ENCODE measurements at places on chromosomes 16 and 17. TPM values are rescaled to one million over a fixed set of nuclear protein-coding genes. Genes with fewer than 3 reads are reported as not detected.

GRCh38 chr16:55941552-55941951, 66.4 kb upstream of the CES5A start:
- DNase-seq: no peak

DNA sequence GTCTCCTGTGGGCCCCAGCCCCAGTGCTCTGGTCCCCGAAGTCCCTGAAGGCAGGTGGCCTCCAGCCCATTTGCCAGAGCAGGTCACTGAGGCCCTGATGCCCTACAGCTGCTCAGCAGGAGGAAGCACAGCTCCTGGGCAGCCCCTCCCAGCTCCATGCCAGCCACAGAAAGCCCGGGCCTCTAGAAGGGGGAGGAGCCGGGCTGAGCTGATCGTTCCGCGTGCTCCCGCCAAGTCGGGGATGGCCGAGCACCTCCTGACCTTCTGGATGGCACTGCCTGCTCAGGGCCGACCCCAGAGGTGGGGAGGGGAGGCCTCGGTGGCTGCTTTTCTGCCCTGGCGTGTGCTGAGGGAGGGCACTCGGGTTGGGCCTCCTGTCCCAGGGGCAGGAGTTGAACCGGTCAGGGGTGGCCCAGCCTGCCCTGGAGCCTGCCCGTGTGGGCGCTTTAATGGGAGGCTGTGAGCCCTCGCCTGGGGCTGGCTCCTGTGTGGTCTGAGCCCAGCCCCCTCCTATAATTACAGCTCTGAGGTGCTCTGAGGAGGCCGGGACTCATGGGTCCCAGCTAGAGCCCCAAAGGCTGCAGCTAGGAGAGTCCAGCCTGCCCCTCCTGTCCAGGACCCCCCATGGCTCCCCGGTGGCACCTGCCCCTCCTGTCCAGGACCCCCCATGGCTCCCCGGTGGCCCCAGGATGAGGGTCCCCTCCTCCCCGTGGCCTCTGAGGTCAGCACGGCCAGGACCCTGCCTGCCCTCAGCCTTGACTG, 29.7 kb downstream of the ZFPM1 start:
- no peak for DNase-seq

DNA sequence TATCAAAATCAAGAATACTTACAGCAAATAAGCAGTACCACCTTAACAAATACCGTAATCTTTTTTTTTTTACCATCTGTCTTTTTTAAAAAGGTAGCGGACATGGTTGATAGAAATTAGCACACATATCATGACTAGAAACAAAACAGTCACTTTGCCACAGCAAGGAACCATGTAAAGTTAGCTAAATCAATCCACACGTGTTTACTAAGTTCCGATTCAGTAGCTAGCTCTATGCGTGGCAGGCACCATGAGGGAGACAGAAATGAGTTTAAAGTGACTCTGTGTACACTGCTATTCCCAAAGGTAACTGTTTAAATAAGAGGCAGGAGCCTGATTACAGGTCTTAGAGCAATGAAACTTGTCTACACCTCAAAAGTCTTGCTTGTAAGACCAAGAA, 108.6 kb downstream of the XYLT1 start:
- no peak for DNase-seq

GRCh38 chr17:8739097-8739496, 5.5 kb downstream of the CCDC42 start:
- peak; percentile 76 for DNase-seq

DNA sequence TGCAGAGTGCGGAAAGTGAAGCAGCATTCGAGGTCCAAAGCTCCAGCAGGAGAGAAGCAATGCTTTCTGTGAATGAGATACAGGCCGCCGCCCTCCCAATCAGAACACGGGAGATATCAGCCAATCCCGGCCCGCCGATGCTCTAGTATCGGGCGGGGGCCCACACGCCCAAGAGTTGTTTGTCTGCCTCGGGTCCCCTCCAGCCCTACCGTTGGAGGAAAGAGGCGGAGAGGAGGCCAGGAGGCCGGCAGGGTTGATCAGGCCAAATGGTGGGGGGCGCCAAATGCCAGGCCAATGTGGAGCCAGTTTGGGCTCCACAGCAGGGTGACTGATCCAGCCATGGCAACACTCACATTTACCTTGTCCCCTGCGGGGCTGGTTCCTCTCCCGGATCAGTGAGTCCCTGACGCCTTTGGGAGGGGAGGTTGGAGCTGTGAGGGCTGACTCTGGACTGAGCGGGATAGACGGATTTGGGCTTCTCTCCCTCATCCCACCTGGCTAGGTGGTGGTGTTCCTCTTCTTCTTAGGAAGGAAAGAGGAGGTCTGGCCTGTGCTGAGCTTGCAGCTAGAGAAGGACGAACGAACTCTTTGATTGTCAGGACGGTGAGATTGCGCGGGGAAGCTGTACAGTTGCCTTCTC, 10.4 kb upstream of the CUEDC1 start:
- DNase-seq: no peak

GRCh38 chr17:55177855-55178217, 86.9 kb upstream of the HLF start:
- no peak for DNase-seq

The OSBPL7 gene
- 21.2 TPM for total RNA-seq

DNA sequence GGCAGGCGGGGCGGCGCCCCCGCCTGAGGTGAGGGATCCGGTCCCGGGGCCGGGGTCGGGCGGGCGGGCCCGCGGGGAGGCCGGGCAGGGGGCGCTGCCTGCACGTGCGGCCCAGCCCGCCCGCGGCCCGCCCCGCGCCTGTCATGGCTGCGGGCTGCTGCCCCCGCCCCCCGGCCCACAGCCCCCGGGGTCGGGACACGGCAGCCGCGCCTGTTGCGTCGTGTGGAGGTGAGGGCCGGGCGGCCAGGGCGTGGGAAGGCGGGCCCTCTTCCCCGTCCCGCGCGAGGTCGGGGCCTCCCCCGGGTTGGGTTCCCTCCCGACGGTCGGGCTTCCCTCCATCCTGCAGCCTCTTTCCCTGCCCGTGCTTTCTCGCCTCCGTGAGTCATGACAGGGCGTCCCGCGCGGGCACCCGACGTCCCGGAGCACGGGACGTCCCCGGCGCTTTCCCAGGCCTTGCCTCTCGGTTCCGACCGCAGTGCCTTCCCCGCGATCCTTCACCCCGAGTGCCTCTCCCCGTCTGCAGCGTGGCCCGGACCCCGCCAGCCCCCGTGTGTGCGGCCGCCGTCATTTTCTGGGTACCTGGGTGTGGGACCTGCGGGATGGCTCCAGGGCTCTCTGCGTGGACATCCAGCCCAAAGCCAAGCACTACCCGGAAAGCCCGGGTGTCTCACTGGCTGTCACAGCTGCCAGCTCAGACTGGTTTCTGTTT, 76.7 kb downstream of the CHD9 start:
- DNase-seq: peak; percentile 92

The PLK1 gene
- 2.5 TPM for total RNA-seq

- DNase-seq: no peak
Measured at GRCh38 chr16:85372627-85373372, 240.3 kb upstream of the GSE1 start.

DNA sequence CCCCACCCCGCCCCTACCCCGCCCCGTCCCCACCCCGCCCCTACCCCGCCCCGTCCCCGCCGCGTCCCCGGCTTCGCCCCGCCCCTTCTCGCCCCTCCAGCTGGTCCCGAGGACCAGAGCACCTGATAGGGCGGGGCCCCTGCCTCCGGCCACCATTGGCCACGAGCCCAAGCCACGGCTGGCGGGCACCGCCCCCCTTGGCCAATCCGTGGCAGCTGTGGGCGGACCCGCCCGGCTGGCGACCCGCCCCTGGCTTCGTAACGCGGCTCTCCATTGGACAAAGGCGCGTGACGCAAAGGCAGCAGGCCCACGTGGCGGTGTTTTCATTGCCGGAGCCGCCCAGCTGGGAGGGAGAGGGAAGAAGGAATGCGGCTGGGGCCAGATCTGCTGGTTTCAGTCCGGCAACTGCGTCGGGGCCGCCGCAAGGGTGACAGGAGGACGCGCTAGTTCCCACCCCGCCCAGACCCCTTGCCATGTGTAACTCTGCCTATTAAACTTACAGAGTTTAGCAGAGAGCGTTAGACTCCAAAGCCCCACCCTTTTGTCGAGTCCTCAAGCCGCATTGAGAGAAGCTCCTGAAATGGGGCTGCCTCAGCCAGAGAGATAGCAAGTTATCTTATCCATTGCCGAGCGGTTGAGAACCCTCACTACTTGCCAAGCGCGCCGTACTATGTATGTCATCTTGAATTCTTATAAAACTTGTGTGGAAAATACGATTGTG, 403 bp upstream of the WIPI1 start:
- peak; percentile 100 for DNase-seq

GRCh38 chr17:29659155-29659554, 36.4 kb upstream of the CORO6 start:
- no peak for DNase-seq

- peak; percentile 55 for DNase-seq
Measured at GRCh38 chr16:84368308-84368996, at the start of gene ATP2C2. Gene ATP2C2 (plus strand): TSS chr16:84368538. CDS start chr16:84368616, 78 bp downstream.

DNA sequence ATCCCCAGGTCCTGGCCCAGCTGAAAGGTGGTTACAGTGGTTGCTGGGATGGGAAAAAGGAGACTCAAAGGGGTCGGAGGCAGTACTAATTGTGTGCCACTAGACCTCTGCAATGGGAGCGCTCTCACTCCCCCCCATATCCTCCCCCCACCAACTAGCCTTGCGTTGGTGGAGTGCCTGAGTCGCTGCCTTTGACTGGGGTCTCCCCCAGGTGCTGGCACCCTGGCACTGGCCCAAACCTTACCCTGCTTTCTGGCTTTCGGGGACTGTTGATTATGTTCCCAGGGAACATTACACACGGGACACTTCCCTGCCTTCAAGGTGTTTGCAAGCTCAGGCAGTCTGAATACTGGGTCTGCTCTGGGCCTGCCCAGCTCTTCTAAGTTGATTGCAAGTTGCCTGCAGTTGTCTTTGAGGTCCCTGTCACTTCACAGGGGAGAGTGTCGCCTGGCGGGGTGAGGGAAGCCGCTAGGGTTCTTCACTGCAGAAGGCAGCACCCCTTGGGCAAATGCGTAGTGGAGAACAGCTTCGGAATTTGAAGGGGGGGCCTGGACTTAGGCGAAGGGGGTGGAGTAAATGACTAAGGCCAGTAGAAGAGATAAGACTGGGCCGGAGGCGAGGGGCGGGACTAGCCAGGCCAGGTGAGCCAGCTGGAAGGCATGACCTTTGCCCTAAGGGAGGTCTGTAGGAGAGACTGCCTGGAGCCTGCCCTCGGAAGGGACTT, 98.0 kb downstream of the RAB11FIP4 start:
- peak; percentile 14 for DNase-seq

The MYLK3 gene
- 0.31 TPM for total RNA-seq

GRCh38 chr17:70166615-70167014, 2.7 kb upstream of the KCNJ2 start:
- no peak for DNase-seq

GRCh38 chr16:88866151-88866920, at the start of gene PABPN1L:
Gene PABPN1L (minus strand): TSS chr16:88866660. CDS start chr16:88866606, 54 bp downstream.
- DNase-seq: no peak

DNA sequence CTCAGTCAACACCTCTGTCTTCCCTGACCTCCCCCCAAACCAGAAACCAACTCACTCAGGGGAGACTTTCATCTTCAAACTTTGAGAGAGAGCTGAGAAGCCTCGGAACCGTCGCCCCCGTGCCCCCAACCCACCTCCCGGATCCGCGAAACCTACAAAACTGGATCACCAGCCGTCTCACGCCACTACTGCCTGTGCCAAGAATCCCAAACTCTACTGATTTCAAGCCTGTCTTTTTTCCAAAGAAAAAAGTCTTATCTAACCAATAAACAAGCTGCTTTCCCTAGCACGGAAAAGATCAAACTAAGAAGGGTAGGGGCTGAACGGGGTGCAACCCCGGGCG, 2.0 kb downstream of the AXIN2 start:
- no peak for DNase-seq

DNA sequence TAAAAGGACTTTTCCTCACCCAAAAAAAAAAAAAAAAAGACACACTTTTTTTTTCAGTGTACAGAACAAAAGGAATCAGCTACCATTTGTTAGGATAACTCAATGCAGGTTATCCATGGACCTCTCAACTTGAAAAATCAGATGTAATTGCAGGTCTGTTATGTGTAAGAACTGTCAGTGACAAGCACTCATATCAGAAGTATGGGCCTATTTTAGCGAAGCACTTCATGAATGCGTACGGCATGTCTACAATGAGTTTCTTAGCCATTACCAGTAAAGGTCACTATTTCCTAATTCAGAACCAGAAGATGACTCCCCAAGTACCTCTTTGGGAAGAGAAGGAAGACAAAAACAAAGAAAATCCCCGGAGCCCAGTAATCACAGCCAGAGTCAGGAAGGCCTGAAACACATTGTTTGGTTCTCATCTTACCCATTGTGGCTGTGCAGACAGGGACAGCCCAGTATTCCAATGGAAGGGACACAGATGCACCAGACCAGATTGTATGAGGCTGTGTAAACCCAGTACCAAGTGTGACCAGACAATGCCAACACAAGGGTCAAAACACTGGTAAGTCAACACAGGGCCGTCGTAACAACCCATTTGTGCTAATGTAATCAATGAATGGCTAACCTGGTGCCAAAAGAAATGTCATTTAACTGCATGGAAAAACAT, 188.0 kb downstream of the PMP22 start:
- DNase-seq: no peak

DNA sequence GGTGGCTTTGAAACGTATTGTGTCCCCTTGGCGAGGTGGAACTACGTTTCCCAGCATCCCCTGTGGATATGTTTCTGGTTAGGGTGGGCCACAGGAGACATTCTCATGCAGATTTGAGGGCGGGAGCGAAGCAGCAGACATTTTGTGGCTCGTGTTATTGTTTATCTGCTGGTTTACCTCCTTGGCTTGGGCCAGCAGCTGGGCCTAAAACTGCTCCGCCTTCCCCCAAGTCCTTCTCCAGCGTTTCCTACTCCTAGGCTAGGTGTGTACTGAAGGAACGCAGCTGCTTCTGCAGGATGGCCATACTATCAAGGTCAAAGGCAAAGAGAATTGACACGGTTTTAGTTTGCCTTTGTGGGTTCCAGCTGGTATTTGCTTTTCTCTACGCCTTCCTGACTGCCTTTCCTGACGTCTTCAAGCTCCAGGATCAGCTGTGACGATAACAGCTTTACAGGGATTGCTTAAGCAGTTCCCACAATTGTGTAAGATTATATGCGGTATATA, 17.2 kb upstream of the WSB1 start:
- DNase-seq: no peak

The AMFR gene
- total RNA-seq: 163 TPM

DNA sequence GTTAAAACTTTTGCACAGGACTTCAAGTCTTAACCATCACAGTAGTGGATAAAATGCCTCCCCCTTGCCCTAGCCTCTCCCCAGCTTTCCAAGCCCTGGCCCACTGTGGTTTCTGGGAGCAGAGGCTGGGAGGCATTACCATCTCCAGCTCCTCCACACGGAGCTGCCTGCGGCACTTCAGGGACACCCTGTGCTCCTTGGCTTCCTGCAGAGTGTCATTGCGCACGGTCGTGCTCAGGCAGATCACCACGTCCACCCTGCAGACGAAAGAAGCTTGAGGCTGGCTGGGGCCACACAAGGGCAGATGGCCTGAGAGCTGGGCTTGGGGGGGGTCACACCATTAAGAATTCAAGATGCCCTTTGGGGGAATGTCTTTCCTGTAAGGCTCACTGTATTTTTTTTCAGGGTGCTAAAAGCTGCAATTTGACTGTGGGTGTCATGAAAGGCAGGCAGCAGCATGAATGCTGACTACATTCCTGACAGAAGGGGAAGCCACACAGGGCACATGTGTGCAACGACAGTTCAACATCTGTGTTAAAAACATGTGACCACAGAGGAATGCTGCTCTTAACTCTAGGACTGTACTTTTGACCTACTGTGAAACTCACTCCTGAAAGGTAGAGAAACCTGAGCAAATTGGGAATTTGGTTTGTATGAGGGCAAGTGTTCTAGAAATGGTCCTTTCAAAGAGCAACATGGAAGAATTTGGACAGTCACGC, 47.7 kb upstream of the CLEC18B start:
- DNase-seq: no peak
